Naive thymus-derived CD8-positive, alpha-beta T cell (primary cell): ENCODE measurements at places on chromosomes 6 and 20.

DNA sequence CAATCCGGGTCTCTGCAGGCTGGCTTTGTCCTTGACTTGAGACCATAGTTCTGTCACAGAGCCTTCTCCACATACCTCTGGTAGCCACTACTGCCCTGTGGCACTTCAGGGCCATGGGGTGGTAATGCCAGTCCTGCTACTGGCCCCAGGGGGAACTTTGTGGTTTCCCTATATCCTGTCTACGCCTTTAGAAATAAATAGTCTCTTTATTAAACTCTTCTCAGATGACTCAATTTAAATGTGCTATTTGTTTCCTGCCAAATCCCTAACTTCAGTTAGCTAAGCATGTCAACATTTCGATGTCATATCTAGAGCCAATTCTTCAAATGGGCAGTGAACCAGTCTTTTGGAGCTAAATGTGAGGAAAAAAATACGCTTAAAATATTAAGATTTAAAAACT is 60.1 kb downstream of the SEL1L2 start:
- DNase-seq: no peak

DNA sequence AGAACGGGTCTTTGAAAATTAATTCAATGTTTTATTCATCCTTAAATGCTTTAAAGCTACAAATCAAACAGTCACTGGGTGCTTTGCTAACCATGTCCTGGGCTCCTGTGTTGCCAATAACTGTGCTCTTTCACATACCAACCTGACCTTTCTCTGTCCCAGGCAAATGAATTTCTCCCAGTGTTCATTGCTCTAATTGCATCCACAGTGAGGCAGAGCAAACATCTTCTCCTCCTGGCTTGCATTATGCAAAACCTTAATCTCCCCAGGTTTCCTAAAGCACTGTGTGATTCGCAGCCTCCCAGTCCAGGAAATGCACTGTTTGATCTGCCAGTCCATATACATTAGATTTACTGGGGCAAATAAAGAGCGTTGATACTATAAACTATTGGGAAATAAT is 219.0 kb downstream of the PREX1 start:
- no peak for DNase-seq

- DNase-seq: no peak
Observed at GRCh38 chr20:51469578-51470498, 72.7 kb downstream of the NFATC2 start.

- DNase-seq: no peak
Observed at GRCh38 chr6:41801380-41801779, 13.9 kb downstream of the TOMM6 start.
